ENCODE measurements at places on chromosomes 2 and 18.

- no peak for DNase-seq
These were observed 250.3 kb upstream of the TCF4 start for GRCh38 chr18:55838319-55838718.

DNA sequence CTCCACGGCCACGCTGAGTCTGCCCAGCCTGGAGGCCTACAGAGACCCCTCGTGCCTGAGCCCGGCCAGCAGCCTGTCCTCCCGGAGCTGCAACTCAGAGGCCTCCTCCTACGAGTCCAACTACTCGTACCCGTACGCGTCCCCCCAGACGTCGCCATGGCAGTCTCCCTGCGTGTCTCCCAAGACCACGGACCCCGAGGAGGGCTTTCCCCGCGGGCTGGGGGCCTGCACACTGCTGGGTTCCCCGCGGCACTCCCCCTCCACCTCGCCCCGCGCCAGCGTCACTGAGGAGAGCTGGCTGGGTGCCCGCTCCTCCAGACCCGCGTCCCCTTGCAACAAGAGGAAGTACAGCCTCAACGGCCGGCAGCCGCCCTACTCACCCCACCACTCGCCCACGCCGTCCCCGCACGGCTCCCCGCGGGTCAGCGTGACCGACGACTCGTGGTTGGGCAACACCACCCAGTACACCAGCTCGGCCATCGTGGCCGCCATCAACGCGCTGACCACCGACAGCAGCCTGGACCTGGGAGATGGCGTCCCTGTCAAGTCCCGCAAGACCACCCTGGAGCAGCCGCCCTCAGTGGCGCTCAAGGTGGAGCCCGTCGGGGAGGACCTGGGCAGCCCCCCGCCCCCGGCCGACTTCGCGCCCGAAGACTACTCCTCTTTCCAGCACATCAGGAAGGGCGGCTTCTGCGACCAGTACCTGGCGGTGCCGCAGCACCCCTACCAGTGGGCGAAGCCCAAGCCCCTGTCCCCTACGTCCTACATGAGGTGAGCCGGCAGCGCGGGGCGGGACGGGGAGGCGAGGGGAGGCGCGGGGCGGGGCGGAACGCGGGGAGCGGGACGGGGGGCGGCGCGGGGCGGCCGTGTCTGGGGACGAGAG is 15.2 kb downstream of the NFATC1 start:
- DNase-seq, result no peak

- DNase-seq, result no peak
These were observed 169.2 kb upstream of the APCDD1 start for GRCh38 chr18:10285283-10285640.

DNA sequence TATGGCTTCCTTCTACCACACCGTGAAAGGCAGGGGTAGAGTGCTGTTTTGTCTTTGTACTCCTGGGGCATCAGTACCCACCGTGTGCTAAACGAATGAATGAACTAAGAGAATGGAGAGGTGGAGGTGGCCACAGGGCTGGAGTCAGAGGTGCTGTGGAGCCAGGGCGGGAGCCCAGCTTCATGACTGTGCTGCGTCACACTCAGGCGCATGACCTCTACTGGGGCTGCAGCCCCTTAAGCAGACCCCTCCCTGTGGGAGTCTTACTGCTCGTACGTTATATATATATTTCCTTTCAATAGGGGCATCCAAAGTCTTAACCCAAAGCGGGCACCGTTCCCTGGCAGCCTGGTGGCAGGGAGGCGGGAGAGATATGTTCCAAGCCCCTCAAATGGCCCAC is 18.0 kb upstream of the LBH start:
- no peak for DNase-seq

DNA sequence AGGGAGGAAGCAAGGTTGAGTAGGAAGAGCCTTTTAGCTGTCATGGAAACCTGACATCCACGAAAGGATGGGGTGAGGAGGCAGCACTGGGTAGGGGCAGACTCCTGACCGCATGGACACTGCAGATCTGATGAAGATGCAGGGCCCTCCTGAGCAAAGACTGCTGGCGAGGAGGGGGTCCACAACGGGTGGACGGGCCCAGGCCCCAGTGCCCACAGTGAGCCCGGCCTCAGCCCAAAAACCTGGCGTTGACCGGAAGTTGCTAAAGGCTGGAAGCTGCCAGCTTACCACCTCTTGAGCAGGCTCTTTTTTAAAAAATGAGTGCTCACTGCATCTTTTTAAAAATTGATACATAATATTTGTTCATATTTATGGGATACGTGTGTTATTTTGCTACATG is 247.3 kb downstream of the SH3BP4 start:
- DNase-seq, result no peak

- DNase-seq, result no peak
These were observed 125.5 kb downstream of the GLI2 start for GRCh38 chr2:120861191-120861575.

GRCh38 chr18:73653827-73654226 is 493.8 kb downstream of the FBXO15 start:
- DNase-seq, result no peak

DNA sequence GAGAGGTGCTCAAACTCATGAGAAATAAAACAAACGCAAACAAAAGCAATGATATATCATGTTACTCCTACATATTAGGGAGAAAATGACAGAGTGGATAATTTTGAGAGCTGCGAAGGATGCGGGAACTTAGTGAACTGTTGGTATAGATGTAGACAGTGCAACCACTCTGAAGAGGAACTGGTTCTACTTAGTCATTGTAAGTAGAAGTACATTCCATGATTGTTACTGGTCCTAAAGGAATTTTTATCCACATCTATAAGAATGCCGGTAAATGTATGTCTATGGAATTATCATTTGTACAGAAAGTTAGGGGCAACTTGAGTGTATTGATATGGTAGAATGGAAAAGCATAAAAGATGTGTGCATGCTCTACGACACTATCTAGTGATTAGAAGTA is 1238.4 kb downstream of the LRP1B start:
- no peak for DNase-seq

DNA sequence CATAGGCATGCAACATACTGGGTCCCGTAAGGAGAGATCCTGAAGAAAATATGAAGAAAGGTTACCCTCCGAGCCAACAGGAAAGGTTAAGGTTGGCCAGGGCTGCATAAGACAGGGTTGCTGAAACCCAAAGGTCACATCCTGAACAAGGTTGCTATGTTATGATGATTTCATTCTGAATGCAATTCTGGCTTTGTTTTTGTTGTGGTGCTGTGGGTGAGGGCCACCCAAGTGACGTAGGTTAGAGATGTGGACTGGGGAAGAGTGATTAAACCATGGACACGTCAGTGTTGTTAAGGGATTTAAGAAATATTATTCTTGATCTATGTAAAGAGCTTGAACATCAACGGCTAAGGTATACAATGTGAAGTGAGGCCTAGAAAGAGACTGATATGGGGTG is 60.0 kb downstream of the ZEB2 start:
- no peak for DNase-seq

DNA sequence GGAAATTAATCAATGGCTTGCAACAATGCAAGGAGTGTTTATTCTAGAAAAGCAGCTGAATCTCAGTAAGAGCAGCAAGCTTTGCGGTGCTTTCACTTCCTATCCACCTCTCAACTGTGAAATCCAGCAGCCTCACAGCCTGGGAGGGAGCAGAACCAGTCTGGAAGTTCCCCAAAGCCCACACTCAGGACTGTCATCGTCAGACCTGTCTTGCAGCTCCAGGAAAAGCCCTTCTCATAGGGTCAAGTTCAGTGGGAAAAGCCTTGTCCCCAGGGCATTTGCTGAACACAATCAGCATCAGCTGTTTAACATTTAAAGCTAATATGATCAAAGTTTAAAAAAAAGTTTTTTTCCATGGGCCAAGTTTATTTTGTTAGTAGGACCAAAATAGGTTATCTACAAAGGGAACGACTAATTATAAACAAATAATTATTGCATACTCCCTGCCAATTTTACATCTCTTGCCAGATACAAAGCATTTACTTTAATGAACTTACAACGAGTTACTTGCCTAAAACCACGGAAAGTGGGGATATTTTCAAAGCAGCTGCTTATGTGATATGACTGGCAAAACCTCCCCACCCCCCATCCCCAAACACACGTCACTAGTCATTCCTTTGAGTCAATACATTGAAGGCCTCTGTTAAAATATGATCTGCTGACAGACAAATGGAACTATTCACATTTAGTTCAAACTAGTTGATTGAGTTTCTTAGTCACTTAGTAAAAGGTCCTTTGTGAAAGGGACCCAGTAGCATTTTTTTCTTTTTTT is 36.8 kb downstream of the PARD6G start:
- peak; percentile 19 for DNase-seq

DNA sequence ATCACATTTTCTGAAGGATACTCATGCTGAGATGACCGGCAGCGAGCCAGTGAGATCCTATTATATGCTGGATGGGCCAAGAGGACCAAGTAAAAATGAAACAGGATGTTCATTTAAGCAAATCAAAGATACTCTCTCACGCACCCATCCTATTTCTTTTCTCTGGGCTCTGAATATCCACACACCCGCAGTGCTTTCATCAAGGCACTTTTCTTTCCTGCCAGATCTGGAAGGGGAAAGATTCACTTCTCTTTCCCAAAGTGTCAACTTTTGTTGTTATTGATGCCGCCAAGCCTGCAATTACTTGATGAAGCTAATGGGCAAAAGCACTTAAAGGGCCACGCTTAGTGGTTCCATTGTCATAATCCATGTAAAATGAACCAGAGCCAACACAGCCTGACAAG is 191.9 kb upstream of the CHAC2 start:
- no peak for DNase-seq

- DNase-seq, result peak; percentile 64
These were observed 588 bp downstream of the CHAC2 start for GRCh38 chr2:53768242-53768542.

GRCh38 chr18:75783566-75784281 is 356.2 kb upstream of the SMIM21 start:
- no peak for DNase-seq

DNA sequence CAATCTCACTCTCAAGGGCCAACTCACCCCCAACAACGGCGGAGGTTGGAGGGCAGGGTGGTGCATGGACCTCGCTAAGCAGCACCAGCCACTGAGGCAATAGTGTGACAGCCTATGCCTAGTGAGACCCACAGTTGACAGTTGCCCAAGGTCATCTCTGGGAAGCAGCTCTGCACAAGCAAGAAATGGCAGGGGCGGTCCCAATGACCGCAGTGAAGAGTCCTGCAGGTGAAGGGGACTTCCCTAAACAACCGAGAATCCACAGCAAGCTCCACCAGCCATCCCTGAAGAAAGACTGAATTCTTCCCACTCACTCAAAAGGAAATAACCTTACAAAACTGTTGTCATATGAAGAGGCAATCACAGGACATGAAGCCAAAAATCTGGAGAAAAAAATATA is 313.4 kb upstream of the ID2 start:
- no peak for DNase-seq

GRCh38 chr18:80171054-80171872 is 62.2 kb downstream of the ADNP2 start:
- peak; percentile 77 for DNase-seq

DNA sequence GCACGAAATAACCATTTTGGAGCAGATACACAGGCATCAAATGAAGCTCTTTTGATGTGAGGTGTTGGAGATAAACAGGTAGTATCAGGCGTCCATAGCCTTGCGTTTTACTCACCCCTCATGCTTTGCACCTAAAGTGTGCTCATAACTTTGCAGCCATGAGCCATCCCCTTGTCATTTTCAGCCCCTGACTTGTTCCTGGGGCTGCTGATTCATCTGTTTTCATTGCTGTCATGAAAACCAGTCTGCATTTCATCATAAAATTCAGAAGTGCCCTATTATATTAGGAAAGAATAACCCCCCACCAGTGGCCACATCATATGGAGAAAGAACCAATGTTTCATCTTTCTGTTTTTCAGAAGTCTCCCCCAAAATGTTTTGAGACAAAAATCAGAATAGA is 329.7 kb upstream of the NRP2 start:
- DNase-seq, result peak; percentile 84

DNA sequence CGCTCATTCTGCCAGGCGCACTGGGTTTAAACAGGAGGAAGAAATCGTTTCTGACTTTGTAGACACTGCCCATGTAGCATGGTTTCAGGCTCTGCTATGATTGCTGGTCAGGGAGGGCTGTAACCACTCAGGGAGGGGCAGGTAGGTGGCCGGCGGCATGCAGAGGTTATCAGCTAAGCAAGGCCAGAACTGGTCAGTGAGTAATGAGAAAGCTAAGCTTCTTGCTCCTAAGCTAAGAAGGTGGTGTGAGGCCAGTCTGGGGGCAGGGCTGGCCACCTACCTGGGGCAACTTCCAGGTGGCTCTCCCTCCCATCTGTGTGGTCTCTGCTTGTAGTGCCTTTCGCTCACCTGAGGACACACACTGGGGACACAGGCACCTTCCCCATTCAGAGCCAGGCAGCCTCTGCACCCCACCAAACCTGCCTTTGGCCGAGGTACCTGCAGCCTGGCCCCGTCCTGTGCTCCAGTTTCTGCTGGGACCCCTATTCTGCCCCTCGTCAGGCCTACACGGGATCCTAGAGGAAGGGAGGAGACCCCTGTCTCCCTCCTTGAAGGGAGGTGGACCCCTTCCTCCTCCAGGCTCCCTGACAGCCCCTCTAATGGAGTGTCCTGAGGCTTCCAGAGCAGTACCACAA is 195.9 kb downstream of the SEPTIN10 start:
- no peak for DNase-seq

DNA sequence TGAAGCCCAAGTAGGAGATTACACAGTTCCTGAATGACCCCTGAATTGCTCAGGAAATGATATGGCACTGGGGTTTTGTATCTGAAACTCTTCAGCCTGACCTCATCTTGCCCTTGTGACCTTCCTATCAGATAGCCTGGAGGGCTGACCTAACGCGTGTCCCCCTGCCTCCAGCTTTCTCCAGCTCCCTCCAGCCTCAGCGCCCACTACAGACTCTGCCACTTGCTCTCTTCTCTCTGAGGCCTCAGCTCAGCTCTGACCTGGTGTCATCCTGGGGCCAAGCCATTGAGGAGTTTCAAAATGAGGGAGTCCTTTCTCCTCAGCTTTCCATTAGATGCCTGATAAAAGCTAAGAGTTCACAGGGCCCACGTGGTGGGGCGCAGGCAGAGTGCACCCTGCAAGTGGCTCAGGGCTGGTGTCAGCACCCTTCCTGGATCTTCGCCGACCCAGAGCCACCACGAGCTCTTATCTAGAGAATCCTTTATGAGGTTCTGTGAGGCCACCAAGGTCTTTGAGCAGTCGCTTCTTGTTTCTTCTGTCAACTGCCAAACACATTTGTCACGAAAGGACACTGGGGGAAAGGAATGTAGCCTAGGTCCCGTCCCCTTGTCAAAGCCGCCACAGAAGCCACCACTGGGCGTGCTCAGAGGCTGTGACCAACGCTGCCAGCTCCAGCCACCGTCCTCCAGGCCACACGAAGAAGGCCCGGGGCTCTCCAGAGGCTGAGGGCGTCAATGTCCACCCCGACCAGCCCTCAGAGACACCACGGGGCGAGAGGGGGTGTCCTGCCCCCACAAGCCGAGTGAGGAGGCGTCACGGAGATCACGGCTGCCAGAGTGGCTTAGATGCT is 131.3 kb upstream of the GPC1 start:
- DNase-seq, result no peak

DNA sequence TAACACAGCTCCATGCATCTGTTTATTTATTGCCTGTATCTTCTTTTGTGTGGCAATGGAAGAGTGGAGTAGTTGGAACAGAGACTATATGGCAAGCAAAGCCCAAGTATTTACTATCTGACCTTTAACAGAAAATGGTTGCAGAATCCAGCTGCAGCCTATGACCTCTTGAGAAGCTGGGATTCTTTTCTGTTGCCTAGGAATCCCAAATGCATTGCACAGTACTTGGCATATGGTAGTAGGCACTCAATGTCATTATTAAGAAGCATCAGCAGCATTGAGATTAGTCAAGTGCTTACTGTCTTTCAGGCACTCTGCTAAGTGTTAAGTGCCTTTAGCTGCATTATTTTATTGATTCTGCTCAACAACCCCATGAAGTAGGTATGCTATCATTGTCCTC is 331.6 kb downstream of the CCDC85A start:
- no peak for DNase-seq

- no peak for DNase-seq
These were observed 10.9 kb downstream of the OSBPL1A start for GRCh38 chr18:24386681-24387080.

Measured in adipocyte (in vitro differentiated cells).